ENCODE measurements at places on chromosomes 13 and 19.

- DNase-seq: no peak
Measured at GRCh38 chr13:48400850-48401291, 12.0 kb downstream of the LPAR6 start.

- no peak for DNase-seq
Measured at GRCh38 chr19:31957711-31958110, 387.7 kb upstream of the ZNF507 start.

DNA sequence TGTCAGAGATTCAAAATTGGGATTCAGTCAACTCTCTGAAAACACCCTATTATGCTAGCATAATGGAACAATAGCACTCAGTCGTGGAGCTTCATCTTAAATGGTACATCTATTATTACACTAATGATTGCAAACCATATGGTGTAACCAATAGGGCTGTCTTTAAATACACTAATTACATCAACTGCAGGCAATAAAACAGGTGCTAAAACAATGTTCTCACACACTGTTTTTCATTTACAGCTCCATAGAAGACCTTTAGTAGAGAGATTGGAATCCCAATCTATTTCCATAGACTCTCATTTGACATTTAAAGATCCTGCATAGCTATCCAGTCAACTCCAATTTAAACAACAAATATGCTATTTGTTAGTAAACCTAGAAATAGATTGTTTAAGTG is 1917.4 kb downstream of the OLFM4 start:
- DNase-seq: no peak

DNA sequence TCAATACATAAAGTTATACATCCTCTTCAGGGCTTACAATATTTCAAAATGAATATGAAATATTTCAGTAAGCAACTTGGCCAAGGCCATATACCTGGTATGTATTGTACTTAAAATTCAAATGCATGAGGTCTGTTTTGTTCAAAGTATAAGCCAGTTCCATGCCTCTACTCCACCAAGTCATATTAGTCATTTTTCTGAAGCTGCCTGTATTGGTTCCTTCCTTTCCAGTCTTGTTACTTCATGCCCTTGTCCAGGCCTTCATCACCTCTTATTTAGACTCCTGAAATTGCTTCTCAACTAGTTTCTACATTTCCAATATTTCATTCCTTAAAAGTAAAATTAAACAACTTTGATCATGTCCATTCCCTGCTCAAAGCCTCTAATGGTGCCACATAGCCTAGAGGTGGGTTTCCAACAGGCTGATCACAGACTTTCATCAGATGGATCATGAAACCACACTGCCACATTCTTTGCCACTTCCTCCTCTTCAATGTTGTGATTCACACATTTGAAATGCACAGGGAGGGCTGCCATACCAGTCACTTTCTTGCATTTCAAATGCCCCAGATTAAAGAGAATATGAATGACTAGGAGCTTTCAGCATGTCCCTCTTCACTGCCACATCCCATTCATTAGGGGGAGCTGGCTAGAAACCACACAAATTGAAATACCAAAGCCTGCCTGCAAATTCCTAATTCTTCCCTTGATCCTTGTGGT is 424.1 kb upstream of the DACH1 start:
- no peak for DNase-seq

DNA sequence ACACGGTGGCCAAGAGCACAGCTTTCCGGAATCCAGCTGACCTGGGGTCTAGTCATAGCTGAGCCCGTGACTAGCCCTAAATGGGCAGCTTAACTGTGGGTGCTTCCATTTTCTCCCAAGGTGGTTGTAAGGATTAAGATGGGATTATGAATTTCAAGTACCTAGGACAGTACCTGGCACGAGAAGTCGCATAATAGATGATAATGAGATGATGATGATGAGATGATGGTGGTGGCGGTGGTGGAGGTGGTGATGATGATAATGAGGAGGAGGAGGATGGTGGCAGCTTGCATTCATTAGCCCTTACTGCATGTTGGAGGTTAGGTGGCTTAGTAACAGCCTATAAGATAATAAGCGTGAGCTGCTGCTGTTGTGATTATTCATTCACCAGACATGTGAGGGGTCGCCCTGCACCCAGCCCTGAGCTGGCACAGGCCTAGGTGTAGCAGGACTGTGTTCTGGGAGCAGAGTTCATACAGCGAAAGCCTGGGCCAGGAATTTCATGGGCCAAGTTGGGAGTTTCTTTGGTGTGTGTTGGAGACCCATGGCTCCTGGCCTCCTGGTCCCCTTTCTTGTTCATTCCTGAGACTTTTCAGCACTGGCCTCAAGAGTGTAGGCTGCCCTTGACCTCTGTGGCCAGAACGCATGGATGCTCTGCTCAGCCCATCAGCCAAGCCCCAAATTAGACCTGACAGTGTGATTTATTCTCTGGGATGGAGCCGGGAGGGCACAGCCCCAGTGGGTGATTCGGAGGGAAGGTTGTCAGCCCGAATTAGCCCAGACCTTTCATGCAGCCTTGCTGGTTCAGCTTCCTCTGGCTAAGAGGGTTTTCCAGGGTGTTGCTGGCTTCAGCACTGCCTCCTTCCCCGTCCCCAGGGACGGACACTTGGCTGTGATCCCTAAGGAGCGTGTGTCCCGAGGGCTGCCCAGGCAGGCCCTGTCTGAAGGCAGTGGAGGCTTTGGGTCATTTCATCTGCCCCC is 128.8 kb downstream of the SIPA1L3 start:
- DNase-seq: no peak
